ENCODE measurements at places on chromosomes 3 and 15.

- no peak for DNase-seq
Observed at GRCh38 chr3:122936986-122937385, 90.6 kb downstream of the SEMA5B start.

DNA sequence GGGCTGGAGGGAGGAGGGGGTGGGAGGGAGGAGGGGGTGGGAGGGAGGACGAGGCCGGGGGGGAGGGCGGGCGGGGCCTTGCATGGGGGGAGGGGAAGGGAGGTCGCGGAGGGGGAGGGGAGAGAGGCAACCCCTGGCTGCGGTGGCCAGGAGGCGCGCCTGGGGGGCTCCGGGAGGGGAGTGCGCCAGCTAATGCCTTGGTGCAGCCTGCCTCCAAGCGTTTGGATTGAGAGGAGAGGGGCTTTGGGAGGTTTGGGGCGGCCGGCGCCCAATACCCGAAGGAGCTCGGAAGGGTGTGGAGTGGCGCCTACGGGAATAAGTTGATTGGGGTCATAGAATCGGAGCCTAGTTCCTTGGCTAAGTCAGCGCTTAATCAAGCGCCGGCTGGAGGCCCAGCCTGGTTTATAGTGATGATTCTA lies 557 bp downstream of the TFG start:
- no peak for DNase-seq

DNA sequence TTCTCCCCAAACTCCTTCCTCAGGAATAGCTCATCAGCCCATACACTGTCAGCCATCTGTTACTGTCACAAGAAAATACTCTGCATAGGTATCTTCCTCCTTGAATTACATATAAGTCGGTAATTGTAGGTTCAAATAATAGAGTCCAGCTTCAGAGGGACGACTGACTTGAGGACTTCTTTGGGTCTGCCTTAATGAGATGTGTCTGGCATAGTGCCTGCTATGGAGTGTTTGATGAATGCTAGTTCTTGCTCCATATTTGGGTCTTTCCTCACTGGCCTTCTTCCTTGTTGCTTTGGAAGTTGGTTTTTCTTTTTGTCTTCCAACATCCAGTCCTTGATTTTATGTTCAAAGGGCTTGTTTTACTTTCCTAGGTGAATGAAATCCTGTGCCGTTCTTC lies 66.4 kb upstream of the ACKR4 start:
- no peak for DNase-seq

- DNase-seq = peak; percentile 81
Observed at GRCh38 chr3:185825006-185825638, at the start of gene IGF2BP2. Gene IGF2BP2 (minus strand): TSS chr3:185825042. CDS start chr3:185824960, 82 bp downstream.

DNA sequence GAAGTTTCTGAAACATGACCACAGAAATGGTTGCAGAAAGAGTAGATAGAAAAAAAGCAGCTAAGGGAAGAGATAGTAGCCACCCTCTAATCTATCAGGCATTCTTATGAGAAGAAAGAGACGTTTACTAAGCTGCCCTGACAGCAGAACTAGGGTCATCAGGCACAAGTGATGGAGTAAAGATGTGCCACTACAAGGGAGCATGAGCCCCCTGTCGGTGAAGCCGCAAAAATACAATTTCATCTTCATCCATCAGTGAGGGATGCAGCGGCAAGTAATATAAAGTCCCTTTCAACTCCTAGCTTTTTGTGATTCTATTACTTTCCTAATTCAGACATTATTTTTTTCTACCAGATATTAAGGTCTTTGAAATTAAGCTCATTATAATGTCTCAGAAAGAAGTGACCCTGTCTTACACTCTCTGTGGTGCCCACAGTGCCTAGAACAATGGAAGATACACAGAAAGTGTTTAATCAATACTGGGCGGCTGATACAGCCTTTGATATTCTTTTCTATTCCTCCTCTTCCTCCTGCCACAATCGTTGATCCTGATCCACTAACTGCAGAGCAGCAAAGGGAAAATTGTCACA lies 651.6 kb downstream of the NTRK3 start:
- no peak for DNase-seq

- DNase-seq = no peak
Observed at GRCh38 chr3:189806171-189806951, 175.2 kb downstream of the TP63 start.

GRCh38 chr15:72009222-72009621 lies 108.7 kb downstream of the MYO9A start:
- DNase-seq = no peak

GRCh38 chr3:190197346-190197763 lies 76.7 kb upstream of the P3H2 start:
- DNase-seq = no peak

GRCh38 chr15:62870216-62870615 lies 172.3 kb upstream of the TPM1 start:
- DNase-seq = no peak

DNA sequence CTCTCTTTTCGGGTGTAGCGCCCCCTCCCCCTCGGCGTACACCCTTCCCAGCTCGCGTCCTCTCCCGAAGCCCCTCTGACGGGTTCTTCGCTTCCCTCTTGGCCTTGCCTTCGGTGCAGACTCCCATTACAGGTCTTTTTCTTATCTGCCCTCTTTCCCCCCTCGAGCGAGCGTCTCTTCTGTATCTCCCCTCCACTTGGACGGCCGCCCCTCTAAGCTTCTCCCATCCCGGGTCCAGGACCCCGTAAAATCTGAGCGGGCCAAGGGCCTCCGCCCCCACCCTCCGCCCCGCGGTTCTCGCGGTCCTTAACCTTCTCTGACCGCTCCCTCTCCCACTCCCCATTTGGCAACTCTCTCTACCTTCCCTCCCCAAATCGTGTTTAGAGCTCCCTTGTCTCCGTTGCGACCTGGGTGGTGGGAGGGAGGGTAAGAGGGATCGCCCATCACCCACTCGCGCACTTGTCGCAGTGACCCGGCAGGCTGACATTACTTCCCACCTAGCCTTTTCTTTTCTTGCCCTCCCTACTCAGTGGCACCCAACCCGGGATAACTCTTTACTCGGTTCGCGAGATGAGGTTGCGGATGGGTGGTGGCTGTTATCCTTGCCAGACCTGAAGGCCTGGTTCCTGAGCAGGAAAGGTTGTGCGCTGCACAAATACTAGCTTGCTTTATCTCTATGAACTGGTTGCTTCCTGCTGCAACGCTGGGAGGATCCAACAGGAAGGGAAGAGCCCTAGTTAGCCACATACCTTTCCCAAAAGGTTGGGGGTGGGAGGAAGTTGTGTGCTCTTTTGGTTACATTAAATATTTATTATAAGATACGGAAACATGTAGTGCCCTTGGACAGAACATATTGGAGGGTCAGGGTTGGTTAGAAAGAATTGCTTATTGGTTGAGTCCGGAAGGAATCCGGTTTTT lies 922 bp downstream of the RAB11A start:
- peak; percentile 77 for DNase-seq

DNA sequence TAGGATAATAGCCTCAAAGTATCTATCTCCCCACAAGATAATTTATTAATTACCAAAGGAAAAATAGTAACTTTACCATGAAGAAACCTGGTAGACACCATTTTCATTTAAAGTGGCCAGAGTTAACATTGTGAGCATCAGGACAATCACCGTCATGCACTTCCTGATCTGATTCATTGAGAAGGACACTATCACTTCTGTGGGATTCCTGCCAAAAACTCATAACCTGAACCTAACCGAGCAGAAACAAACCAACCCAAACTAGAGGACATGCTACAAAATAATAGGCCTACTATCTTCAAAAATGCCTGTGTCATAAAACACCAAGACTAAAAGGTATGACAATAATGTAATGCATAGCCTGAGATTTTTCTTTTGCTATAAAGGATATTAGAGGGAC lies 39.0 kb downstream of the FSIP1 start:
- no peak for DNase-seq

DNA sequence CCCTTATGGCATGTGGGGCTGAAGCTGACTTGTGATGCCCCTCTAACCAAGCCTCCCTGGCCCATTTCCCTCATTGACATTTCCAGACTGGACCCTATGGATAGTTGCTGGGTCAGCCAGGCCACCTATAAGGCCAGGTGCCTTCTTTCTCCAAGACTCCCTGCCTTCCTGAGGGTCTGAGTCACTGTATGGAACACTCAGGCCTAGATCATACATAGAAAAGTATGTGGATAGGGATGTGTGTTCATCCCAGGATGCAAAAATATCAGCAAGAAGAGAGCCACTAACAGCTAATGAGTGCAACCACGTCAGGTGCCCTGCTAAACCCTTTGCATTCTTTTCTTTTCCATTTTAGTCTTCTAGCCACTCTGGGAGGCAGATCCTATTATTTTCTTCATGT lies 168.4 kb upstream of the WNT5A start:
- DNase-seq = no peak

DNA sequence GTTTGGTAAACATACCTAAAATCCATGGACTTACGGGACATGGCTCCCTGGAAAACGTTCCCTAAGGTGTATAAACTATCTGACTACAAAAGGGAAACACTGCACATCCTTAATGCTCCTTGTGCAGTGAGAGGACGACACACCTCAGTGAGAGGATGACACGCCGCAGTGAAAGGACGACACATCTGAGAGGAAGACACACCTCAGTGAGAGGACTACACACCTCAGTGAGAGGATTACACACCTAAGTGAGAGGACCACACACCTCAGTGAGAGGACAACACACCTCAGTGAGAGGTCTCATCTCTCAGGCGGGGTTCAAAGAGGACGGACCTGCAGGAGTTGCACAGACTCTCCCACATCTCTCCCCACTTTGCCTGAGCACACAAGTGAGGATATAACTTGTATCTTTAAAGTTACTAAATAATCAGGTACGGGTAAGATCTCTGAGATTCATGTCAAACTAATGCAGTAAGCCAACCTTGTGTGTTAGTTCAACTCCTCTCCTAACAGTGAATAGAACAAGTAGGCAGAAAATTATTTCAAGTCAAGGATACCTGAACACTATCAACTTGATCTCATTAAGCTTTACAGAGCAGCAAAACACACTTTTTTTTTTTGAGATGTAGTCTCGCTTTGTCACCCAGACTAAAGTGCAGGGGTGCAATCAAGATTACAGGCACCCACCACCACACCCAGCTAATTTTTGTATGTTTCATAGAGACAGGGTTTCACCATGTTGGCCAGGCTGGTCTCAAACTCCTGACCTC lies 32.1 kb downstream of the HERC2 start:
- no peak for DNase-seq

DNA sequence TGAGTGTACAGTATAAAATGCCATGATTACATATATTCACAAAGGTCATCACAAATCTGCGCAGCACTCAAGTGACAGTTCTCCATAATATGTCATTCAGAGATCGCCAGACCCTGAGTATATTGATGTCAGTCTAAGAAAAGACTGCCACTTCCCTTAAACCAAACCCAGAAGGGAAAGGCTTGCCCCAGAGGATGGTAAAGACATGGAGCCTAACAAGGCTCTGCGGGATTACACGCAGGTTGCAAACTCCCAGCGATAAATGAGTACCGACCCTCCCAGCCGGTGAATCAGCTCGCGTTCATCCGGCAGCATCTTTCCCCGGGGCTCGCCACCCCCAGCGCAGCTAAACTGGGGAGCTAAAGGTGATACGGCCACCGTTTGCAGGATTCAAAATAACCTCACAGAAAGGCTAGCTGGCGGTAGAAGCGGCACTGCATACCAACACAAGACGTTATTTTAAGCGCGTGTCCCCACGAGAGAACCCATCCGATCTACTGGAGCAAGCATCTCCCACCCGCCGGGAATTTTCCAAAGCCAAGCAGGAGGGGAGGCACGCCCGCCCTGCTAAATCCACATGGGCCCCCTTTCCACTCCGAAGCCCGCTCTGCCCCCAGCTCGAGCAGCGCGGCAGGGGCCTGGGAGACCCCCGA lies 643 bp downstream of the MYO5A start:
- no peak for DNase-seq

- no peak for DNase-seq
Observed at GRCh38 chr3:31918179-31919150, 62.6 kb downstream of the OSBPL10 start.

GRCh38 chr3:172142051-172142863 lies 102.9 kb downstream of the FNDC3B start:
- no peak for DNase-seq

- no peak for DNase-seq
Observed at GRCh38 chr3:169234618-169235017, 428.9 kb downstream of the MECOM start.

- no peak for DNase-seq
Observed at GRCh38 chr3:86180696-86181095, 810.3 kb downstream of the VGLL3 start.

GRCh38 chr3:142716102-142716501 lies 7.7 kb upstream of the TRPC1 start:
- no peak for DNase-seq

DNA sequence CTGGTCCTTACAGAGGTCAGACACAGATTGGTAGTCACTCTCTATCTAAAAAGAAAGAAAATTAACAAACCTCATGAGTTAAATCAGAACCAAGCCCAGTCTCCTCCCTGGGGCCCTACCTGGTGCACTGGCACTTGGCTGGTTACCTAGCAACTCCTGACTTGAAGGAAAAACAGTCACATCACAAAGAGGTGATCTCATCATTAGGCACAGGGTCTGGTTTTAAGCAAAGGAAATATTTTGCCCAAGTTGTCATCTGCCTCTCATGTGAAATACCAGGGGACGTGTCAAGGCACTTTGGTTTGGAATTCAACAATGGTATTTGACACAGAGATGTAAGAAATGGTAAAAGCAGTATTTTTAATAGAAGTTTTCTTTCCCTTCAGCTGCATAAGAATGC lies 47.7 kb upstream of the FMN1 start:
- DNase-seq = no peak

GRCh38 chr15:62598217-62598616 lies 433.1 kb upstream of the C2CD4B start:
- no peak for DNase-seq

GRCh38 chr15:59157840-59158700 lies 48.6 kb upstream of the LDHAL6B start:
- DNase-seq = no peak

DNA sequence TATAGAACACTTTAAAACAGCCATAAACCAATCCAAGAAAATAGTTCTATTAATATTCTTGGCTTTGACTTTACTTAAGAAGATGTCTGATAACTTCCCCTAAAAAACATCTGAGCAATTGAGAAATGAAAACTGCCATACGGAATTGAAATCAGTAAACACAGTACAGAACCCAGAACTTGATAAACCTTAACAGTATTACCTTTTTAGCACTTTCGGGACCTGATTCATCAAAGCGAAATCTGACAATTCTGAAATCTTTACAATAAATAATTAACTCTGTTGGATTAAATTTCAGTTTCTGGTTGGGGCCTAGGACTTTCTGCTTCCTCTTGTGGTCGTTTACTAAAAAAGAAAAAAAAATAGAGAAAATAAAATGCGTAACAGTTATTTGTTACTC lies 17.3 kb downstream of the MTMR10 start:
- DNase-seq = no peak
